Activated naive CD4-positive, alpha-beta T cell treated with anti-CD3 and anti-CD28 coated beads, Interleukin-2, amount 50 U/mL, for 72 hours (primary cell): ENCODE measurements at places on chromosomes 5 and 9.

DNA sequence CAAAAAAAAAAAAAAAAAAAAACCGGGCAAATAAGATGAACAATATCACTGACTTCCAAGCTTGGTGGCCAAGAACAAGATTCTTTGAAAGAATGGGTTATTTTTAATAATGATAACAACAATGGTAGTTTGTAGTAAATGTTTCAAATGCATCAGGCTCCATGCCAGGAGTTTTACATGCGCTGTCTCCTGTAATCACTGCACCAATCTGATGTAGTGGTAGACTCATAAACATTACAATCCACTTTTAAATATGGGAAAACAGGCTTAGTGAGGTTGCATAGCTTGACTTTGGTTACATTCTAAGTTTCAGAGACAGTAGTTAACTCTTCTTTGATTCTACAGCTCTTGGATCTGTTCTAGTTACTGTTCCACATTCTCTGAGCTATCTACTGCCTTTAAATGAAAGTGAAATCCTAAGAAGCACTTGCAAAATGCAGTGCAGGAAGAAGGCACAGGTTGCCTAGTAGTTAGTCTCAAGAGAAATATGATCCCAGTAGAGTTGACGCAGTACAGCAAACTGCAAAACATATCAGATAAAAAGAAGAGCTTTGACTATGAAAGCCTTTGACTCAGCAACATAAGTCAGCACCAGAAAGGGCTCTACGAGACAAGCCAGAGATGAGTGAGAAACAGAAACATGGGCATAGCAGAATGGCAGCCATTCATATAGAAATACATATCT lies 62.1 kb downstream of the PDE4D start:
- DNase-seq, result no peak

DNA sequence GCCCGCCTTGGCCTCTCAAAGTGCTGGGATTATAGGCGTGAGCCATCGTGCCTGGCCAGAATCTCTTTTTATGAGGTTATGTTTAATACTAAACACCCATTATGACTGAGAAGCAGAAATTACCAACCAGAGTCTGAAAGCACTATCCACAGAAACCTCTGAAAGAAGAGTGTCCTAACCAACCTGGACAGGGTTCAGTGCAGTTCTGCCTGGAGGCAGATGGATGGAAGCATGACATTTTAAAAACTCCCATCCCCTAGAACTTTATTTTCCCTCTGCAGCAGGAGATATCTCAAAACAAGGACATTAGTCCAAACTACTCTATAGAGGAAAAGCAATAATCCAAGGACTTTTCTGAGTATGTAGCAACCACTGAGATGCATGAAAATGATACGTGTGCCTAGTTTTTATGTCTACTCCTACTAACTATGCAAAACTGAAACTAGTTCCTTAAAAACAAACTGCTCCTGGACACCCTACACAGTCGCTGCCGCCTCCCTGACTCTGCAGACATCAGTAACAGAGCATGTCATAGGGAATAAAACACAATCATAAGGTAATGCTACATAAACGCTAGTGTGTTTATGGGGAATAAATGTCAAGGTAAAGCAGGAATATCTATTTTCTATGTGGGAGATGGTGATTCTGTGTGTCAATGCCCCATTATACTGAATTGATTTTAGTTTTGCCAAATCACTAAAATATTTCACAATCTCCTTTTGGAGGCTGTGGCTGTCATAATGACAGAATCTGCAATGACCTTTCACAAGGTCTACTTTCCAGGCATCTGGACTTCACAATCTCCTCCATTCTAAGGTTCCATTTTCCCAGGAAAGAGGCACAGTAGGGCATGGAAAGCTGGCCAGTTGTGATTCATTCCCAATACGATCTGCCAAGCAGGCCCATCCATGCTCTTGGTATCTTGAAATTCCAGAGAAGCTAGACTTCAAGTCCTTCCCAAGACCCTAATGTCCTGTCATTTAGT lies 122.8 kb downstream of the SIL1 start:
- no peak for DNase-seq

- no peak for DNase-seq
These were observed 84.0 kb downstream of the STK10 start for GRCh38 chr5:172104021-172104420.

DNA sequence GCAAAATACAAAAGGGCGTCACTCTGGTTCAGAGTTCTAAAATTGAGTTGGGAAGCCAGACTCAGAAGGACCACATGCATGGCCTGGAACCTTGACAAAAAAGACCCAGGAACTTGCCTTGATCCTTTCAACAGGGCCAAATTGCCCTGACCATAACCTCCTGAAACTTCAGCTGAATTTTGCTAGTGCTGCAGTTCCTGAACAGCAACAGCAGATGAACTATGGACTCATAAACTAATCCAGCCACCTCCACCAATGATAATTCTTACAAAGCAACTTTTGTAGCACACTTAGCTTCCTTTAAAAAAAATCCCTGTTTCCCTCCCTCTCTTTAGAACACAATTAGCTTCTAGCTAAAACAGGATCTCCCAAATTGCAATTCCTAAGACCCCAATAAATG lies 155.9 kb downstream of the MAT2B start:
- DNase-seq, result no peak

DNA sequence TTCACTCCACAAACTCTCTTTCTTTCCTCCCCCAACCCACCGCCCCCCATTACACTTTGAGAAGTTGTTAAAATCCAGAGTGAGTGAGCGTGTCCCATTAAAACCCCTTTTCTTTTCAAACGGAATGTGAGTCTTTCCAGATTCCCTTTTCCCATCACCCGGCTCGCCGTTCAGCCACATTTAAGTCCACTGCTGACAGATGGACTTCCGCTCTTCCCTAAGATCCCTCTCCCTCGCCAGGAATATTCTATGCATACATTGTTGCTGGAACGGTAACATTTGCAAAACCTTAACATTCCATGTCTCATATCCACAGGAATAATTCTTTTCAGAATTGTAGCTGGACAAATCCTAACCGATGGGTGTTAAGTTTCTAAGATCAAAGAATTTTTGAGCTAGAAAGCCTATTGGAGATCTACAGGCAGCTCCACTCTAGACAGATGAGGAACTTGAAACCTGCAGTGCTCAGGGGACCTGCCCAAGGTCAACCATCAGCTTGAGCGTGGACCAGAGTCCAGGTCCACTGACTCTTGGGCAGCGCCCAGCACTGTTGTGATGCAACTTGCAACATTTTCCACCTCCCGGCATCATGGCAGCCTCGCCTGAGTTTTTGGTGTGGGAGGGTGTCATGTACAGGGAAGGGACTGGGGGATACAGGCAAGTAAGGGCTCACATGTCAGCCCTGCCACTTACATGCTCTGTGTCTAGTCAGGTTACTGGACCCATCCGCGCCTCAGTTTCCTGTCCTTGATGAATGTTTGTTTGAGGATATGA lies 500.1 kb downstream of the CCDC171 start:
- DNase-seq, result no peak

DNA sequence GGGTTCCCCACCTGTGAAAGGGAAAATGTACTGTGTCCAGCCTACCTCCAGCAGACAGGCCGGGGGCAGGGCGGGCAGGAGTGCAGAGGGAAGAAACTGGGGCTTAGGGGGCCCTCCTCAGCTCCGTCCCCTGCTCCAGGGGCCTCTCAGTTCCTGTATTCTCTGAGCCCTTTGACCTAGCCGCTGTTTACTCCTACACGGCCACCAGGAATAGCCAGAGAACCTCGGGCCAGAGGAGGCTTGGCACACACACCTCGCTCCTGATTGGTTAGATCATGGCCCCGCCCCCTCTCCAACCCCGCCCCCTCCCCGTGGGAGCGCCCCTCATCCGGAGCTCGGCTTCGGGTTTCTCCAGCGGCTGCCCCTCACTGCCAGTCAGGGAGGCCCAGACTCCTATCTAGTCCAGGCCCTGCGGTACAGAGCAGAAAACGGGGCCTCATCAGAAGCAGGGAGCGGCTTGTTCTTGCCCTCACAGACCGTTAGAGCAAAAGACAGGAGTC lies 2.2 kb downstream of the ST6GALNAC6 start:
- DNase-seq, result no peak

GRCh38 chr9:124453586-124454191 lies 3.4 kb downstream of the ADGRD2 start:
- DNase-seq, result no peak

DNA sequence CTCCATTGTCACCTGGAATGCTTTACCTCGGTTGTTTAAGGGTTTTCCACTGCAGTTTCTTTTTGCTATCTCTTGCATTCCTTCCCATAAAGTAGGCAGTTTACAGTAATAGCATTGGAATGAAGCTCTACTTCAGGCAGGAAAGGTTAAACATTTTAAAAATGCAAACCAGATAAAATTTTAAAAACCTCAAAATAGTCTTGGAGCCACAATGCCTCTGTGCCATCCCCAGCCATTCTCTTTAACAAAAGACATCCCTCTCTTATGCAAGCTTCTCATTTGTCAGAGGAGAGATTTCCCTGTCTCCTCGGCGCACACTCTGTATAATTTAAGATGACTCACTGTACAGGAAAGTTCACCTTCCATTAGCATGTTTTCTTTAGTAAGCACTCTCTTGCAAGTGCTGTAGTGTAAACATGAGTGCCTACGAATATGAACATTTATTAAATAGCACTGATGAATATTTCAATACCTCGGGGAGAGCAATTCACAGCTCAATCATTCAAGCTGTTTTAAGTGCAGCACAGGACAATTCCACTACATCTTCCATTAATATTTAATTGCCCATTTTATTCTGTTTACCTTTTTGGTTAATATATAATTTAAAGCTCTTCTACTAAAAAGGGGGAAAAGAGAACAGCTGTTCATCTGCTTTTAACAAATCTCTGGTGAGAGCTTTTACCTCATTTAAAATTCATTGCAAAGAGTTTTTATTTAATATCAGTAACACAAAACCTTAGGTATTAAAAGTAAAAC lies 343.6 kb downstream of the SPATA31D1 start:
- DNase-seq, result no peak

- no peak for DNase-seq
These were observed 723.8 kb upstream of the CDH6 start for GRCh38 chr5:30469691-30470090.

- peak; percentile 68 for DNase-seq
These were observed 17.3 kb downstream of the TRIM7 start for GRCh38 chr5:181187500-181188213.

- DNase-seq, result no peak
These were observed 102.1 kb downstream of the TMEM174 start for GRCh38 chr5:73274881-73275663.

DNA sequence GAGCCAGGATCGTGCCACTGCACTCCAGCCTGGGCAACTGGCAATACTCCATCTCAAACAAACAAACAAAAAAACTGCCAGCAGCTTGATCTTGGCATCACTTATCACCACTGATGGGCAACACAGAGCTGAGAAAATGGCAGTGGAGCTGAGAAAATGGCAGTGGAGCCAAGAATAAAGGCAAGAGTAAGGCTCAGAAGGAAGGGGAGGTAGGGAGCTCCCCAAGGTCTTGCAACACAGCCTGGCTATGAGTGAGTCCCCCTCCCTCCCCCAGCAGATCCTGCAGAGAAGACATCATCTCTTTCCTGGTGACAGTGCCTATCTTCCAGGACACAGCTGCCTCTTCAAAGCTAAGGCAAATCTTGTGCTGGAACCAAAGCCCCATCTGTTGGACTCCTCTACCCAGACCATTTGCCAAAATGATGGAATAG lies 70.3 kb downstream of the UGCG start:
- DNase-seq, result no peak

DNA sequence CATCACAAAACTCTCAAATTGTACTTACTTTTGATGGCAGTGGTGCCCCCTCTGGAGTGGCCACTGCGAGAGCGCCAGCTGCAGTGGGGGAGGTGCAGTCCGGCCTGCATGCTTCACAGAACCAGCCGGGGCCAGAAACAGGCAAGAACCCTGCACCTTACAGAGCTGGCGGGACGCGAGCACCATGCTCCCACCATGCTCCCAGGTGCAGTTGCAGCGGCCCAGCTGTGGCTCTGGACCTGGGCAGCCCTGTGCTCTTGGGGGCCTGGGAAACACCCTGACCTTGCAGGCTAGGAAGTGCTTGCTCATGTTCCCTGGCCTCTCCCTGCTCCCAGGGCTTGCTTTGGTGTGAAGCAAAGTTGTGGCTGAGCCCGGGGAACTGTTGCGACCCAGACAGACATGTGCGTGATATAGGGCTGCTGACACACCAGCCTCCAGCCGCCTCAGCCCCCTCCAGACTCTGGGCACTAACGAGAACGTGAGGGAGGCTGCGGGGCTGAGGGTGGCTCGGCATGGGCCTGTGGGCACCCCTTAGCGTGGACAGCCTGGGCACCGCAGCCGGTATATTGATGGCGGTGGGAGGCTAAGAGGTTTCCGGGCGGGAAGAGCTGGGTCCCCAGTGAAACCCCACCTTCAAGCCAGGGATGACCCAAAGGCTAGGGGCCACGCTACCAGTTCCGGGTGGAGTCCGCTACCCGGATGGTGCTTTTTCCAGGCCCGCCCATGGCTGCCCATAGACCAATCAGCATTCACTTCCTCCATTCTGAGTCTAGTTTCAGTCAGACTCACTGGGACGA lies 1809.9 kb upstream of the ACO1 start:
- DNase-seq, result no peak

DNA sequence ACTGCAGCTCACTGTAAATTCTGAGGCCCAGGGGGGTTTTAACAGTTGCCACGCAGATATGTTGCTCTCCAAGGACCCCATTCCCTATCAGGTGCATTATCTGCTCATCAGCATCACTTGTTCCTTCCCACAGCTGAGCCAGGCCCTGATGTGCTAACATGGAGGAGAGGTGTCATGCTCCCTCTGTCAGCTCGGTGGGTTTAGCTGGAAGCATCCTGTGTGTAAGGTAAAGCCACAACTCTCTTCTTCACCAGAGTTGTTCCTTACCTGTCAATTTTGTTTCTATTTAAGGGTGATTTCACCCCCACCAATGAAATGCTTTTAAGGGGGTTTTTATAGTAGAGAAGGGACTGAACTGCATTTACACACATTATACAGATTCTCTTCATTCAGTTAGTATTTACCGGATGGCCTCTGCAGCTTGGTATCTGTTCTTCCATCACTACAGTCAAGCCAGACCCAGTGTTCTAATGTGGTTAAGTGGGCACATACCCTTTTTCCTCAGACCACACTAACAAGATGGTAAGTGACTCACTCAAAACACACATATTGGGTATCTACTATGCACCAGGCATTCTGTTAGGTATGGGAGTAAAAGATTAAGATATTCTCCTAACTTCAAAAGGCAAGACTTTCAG lies 205.4 kb downstream of the DCP2 start:
- no peak for DNase-seq

DNA sequence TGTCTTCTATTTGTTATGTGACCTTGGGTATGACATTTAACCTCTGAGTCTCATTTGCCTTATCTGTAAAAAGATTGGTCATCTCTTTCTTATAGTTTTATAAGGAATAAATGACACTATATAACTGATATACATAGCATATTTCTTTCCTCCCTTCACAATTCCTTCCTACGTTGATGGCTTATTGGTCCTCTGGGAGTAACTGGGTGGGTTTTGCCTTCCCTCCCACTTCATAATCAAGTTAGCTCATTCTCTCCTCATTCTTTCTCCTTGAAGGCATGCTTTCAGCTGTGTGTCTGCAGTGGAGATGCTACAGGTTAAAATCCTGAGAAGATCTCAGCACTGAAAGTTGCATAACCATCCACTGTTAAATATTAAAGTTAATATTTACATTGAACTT lies 382.4 kb downstream of the TMEM38B start:
- no peak for DNase-seq
